ENCODE measurements at places on chromosomes 5 and 9. TPM values are rescaled to one million over a fixed set of nuclear protein-coding genes. Genes with fewer than 3 reads are reported as not detected.
A peak's percentile ranks its signal among the peaks of the same experiment; 100 is the strongest.

GRCh38 chr9:129869585-129870501 lies 34.6 kb downstream of the USP20 start:
- no peaks in the 10 kb centered on the region for H3K4me1 ChIP-seq
- no peak overlapping the region for H3K4me3 ChIP-seq
- no peak for DNase-seq
- peaks cover 51% of the 10 kb centered on the region for H3K36me3 ChIP-seq
- no peaks in the 10 kb centered on the region for H3K27me3 ChIP-seq

The TRMO gene
- total RNA-seq, result 19.2 TPM

The NIPAL4 gene
- 2.4 TPM for total RNA-seq

The GFRA3 gene
- 4.7 TPM for total RNA-seq

- DNase-seq, result no peak
- no peaks in the 10 kb centered on the region for H3K27me3 ChIP-seq
- no peak overlapping the region for H3K4me3 ChIP-seq
- H3K4me1 ChIP-seq, result peaks cover 6% of the 10 kb centered on the region
Observed at GRCh38 chr9:86202338-86202882, 57.0 kb downstream of the C9orf153 start.

DNA sequence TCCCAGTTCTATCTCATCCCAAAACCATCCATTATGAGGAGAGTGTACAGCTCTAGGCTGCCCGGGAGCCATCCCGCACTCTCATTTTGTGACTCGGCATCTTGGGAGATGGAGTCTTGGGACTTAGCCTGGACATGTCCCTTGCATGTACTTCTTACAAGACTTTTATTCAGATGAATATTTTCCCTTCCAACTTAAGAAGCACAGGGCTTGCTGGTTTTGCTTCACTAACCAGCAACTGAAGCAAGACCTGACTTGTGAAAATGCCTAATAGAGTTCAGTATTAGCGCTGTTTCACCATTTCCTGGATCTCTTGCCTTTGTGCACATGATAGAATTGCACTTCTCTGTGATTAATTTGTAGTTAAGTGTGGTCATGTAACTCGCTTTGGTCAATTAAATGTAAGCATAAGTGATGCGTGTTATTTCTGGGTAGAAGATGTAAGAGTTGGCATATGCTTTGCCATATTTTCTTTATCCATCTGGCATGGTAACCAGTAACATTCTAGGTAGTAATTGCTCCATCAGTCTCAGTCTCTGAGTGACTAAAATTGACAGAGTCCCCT lies 55.8 kb downstream of the PDCD1LG2 start:
- no peaks in the 10 kb centered on the region for H3K36me3 ChIP-seq
- H3K4me3 ChIP-seq, result no peak overlapping the region
- H3K4me1 ChIP-seq, result no peaks in the 10 kb centered on the region

DNA sequence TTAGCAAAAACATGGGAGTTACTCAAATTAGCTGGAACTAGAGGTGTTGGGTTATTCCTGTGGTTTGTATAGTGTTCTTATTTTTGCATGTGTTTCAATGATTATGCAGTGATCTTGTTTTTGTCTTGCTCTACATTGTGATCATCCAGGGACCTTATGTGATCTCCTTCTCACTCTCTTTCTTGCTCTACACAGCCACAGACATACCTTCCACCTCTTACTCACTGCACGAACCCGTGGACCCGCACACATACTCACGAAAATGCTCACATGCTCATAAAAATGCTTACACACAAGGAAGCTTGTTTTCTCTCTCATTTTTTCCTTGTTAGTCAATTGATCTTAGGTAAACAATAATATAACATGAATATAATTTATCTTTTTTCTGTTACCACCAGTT lies 187.1 kb downstream of the KDM4C start:
- H3K27ac ChIP-seq, result no peak overlapping the region
- no peak overlapping the region for H3K4me3 ChIP-seq
- H3K4me1 ChIP-seq, result peaks cover 12% of the 10 kb centered on the region
- no peak for DNase-seq

The SPATA31C1 gene
- total RNA-seq, result not detected

- no peaks in the 10 kb centered on the region for H3K36me3 ChIP-seq
Observed at GRCh38 chr9:28853477-28853876, 1280.2 kb upstream of the C9orf72 start.

GRCh38 chr5:179245031-179245430 lies 100.2 kb downstream of the ADAMTS2 start:
- no peak overlapping the region for H3K27ac ChIP-seq
- no peak for DNase-seq
- H3K4me3 ChIP-seq, result no peak overlapping the region
- no peaks in the 10 kb centered on the region for H3K36me3 ChIP-seq

GRCh38 chr5:54176066-54176830 lies 134.1 kb downstream of the ARL15 start:
- H3K4me3 ChIP-seq, result no peak overlapping the region
- peaks cover 18% of the 10 kb centered on the region for H3K4me1 ChIP-seq
- H3K27me3 ChIP-seq, result no peaks in the 10 kb centered on the region
- no peak for DNase-seq
- no peak overlapping the region for H3K27ac ChIP-seq
- H3K36me3 ChIP-seq, result no peaks in the 10 kb centered on the region

DNA sequence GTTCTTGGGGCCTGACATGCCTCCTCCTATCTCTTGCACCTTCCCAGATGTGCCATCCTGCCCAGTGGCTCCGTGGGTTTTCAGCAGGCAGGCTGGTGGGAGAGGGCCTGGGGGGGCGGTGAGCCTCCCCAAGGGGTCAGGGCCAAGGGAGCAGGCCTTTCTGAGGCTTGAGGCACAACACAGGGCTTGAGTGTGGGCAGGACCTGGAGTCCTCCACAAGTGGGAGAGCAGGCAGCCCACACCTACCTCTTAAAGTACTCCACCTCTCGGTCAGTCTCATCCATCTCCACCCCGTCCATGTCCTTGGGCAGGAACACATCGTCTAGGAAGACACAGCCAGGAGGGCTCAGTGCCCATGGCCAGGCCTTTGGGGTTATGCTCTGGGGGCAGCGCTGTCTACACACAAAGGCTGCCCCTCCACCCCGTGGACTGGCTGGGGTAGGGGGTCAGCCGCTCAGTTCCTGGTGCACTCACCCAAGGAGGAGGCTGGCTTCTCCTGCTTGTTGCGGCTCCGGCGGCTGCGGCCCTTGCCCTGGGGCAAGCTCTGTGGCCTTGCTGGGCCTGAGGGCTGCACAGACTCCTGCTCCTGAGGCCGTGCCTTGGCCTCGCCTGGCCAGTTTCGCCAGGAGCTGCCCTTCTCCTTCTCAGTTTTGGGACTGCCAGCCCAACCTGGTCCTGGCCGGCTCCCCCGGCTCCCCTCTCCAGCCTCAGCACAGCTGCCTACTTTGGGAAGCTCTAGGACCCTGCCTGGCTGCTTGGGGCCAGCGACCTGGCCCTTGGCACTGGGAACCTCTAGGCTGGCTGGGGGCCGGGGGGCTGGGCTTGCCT lies 7.2 kb upstream of the DDX41 start:
- peaks cover 99% of the 10 kb centered on the region for H3K36me3 ChIP-seq
- no peak overlapping the region for H3K4me3 ChIP-seq
- no peak for DNase-seq
- H3K4me1 ChIP-seq, result peaks cover 22% of the 10 kb centered on the region
- no peak overlapping the region for H3K27ac ChIP-seq

DNA sequence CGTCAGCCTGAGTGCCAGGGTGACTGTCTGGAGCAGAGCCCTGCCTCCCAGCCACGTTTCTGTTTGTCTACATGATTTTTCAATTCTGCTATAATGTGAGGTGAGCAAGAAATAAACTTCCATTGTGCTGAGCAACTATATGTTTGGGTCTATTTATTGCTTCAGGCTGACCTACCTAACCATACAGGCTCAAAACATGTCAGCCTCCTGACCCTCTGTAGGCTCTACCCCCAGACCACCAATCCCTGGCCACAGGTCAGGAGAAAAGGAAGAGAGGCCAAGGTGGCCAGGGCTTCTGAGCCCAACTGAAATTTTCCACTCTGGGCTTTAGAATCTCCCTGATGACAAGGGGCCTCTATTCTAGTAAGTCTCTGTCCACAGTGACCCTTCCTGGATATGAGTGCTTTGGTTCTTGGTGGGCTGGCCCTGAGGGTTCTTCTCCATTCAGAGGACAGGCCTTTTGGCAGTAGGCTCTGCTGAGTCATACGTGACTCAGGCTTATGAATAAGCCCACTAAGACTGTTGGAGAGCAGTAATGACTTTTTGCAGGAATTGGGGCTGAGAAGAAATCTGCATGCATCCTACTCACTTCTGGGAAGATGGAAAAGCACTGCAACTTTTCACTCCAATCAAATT lies 117.2 kb upstream of the TBCA start:
- no peak overlapping the region for H3K27ac ChIP-seq
- no peaks in the 10 kb centered on the region for H3K36me3 ChIP-seq
- H3K27me3 ChIP-seq, result no peaks in the 10 kb centered on the region
- no peaks in the 10 kb centered on the region for H3K4me1 ChIP-seq
- no peak overlapping the region for H3K4me3 ChIP-seq
- no peak for DNase-seq

DNA sequence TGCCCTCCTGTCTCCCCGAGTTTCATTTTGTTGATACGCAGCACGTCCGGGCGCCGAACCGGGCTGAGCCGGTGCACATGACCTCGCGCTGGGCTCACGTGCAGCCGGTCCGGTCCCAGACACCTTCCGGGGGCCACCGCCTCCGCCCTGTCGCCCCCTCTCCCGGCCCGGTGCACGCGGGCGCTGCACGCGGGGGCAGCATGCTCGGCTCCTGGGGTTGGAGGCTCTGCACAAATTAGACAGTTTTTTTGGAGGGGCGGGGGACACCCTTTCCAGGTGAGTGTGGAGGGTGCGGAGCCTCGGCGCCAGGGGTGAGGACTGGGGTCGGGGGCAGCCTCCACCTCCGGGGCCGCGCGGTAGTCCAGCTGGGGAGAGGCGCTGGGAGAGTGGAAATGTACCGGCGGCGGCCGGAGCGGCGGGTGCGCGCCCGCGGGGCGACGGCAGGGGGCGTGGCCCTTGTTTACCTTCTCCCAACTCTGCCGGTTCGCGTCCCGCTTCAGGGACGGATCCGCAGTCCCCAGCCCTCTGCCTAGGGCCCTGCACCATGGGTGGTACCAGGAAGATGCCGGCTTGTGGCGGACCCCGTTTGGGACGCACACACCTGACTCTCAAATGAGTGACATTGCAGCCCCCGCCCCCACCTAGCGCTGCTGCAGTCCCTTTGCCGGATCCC lies 1.1 kb downstream of the JADE2 start:
- no peaks in the 10 kb centered on the region for H3K27me3 ChIP-seq
- H3K4me3 ChIP-seq, result peak overlapping the region; percentile 94
- no peaks in the 10 kb centered on the region for H3K36me3 ChIP-seq
- H3K27ac ChIP-seq, result peak overlapping the region; percentile 99

DNA sequence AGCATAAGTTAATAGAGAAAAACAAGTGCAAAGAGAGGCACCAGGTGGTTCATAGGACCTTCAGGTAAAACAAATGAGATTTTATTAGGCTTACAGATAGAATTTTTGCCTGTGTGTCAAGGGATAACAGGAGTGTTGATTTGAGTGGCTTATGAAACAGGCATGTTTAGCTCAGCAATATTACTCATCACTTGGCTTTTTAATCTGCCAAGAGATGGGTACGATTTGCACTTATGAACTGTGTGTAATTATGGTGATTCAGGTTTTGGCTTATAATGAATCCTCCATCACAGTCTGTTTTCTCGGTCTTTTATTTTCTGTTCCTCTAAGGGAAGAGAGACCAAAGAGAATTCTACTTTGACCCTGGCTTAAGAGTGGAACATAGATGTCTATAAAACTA lies 199.3 kb downstream of the DMRTA1 start:
- no peaks in the 10 kb centered on the region for H3K36me3 ChIP-seq
- no peaks in the 10 kb centered on the region for H3K4me1 ChIP-seq
- H3K27me3 ChIP-seq, result no peaks in the 10 kb centered on the region
- no peak for DNase-seq
- H3K27ac ChIP-seq, result no peak overlapping the region

- H3K27ac ChIP-seq, result no peak overlapping the region
- no peaks in the 10 kb centered on the region for H3K27me3 ChIP-seq
- peaks cover 6% of the 10 kb centered on the region for H3K4me1 ChIP-seq
- no peaks in the 10 kb centered on the region for H3K36me3 ChIP-seq
Observed at GRCh38 chr9:89410641-89411350, 87.1 kb downstream of the SEMA4D start.

GRCh38 chr9:79371948-79372555 lies 199.7 kb upstream of the TLE4 start:
- no peaks in the 10 kb centered on the region for H3K27me3 ChIP-seq
- H3K27ac ChIP-seq, result no peak overlapping the region
- H3K4me3 ChIP-seq, result no peak overlapping the region
- H3K4me1 ChIP-seq, result no peaks in the 10 kb centered on the region
- no peaks in the 10 kb centered on the region for H3K36me3 ChIP-seq

The ZFAND5 gene
- 239 TPM for total RNA-seq

The NR2F1-AS1 gene
- total RNA-seq, result 8.6 TPM

All from esophagus muscularis mucosa (tissue), 4 donors.